RPMI7951 (cell line): ENCODE measurements at places on chromosomes 1 and 21. TPM values are rescaled to one million over a fixed set of nuclear protein-coding genes. Genes with fewer than 3 reads are reported as not detected.
A peak's percentile ranks its signal among the peaks of the same experiment; 100 is the strongest.

DNA sequence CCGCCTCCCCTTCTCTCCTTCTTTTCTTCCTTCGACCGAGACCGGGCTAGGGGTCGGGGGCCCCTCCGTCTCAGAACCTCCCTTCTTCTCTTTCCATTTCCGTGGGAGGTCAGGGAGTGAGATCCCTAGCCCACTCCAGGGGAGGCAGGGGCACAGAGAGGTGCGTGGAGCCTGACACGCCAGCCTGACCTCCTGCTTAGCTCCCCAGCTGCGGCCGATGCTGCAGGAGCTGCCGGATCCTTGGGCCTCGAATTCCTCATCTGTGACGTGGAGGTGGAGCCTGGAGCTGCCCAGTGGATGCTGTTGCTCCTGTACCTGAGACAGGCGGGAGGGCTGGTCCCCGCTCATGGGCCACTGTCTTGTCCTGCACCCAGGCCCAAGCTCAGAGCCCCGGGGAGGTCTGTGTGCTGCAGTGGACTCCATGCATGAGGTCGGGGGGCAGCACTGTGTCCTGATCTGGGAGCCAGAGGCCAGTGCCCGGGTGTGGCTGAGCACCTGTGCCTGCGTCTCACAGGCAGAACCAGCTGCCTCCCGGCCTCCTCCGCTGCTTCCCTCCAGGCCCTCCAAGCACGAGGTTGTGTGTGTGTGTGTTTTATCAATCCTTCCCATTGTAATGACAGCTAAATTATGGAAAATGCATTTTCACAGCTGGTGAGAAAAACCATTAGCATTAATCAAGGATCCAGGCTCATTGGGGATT lies 55.3 kb upstream of the TTC34 start:
- DNase-seq, result no peak

Gene PAX7
- not detected in 2 replicates for total RNA-seq

Gene PCBP3
- total RNA-seq, result 4.0 and 8.4 TPM in 2 replicates

DNA sequence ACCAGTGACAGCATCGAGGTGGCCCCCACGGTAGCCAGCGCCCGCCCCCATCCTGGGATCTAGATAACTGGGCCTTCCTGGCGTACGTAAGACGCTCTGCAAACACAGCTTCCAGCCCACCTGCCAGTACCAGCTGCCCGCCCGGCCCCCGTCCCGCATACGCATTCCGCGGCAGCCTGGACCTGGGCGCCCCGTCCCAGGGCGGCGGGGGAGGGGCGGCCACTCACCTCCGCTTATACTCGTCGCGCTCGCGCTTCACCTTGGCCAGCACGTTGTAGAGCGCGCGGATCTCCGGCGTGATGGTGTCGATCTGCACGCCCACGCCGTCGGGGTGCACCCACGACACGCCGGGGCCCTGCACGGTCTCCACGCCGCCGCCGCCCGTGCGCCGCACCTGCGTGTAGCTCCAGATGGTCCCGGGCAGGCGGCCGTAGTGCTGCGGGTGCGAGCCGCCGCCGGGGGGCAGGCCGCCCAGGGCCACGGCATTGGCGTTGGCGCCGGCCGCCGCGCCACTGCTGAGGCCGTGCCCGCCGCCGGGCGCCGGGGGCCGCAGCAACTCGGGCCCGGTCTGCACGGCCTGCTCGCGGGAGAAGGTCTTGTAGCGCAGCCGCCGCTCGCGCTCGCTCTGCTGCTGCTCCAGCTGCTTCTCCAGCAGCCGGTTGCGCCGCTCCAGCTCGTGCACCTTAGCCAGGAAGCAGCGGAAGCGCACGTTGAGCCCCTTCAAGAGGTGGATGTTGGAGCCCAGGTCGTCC lies 859 bp downstream of the IFFO2 start:
- no peak for DNase-seq

- DNase-seq, result no peak
Observed at GRCh38 chr21:36466061-36466511, 13.8 kb downstream of the CLDN14 start.

Gene BGLAP
- total RNA-seq, result 17.7 and 44.1 TPM in 2 replicates

DNA sequence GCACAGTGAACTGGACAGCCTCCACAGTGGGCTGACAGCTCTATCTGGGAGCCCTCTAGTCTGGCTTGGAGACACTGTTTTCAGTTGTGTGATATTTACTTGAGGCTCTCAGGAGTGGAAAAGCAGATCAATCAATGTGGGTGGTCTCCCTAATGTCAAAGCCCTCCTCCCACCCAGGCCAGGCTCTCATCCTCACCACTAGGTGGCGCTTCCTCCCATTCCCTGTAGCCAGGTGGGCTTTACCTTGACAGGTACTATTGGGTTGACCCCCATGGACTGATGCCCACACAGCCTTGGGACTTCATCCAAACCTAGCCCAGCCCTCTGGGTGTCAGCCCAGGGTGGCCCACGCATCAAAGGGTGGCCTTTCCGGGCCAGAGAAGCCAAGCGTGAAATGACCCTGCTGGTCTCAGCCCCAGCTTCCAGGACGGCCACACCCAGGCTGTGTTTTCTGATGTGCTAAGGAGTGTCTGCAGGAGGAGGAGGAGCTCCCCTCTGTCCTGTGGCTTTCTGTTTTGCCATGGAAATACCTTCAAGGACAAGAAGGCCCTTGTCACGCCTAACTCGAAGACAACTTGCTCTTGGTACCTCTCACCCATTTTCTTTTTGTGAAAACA lies 54.0 kb downstream of the CLIC6 start:
- no peak for DNase-seq

Gene S100A7
- total RNA-seq, result not detected in 2 replicates

GRCh38 chr1:183291802-183292514 lies 105.9 kb downstream of the LAMC2 start:
- DNase-seq, result no peak

DNA sequence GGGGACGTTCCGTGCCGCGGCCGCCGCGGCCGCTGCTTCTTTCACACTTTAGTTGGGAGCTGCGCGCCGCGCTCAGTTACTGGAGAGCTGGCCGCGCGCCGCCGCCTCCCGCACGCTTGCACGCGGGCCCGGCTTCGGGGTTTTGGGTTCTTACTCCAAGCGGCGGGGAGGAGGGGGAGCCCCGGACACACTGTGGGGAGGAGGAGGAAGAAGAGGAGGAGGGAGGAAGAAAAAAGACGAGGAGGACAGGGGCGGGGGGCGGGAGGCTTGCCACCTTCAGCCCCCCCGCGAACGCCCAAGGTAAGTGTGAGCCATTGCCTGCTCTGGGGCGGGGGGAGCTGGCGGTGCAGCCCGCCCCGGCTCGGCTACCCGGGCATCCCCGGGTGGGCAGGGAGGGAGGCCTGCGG lies 243 bp downstream of the C1orf21 start:
- no peak for DNase-seq

DNA sequence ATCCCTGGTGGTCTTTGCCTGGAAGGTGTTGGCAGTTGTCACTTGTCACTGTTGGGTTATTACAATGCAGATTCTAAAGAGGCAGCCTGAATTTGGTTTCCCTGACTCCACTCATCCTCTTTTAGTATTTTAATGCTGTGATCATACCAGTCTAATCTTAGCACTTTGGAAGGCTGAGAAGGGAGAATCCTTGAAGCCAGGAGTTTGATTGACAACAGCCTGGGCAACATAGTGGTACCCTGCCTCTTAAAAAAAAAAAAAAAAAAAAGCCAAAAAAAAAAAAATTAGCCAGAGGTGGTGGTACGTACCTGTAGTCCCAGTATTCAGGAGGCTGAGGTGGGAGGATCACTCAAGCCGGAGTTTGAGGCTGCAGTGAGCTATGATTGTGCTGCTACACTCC lies 7.7 kb downstream of the GIPC2 start:
- DNase-seq, result no peak

DNA sequence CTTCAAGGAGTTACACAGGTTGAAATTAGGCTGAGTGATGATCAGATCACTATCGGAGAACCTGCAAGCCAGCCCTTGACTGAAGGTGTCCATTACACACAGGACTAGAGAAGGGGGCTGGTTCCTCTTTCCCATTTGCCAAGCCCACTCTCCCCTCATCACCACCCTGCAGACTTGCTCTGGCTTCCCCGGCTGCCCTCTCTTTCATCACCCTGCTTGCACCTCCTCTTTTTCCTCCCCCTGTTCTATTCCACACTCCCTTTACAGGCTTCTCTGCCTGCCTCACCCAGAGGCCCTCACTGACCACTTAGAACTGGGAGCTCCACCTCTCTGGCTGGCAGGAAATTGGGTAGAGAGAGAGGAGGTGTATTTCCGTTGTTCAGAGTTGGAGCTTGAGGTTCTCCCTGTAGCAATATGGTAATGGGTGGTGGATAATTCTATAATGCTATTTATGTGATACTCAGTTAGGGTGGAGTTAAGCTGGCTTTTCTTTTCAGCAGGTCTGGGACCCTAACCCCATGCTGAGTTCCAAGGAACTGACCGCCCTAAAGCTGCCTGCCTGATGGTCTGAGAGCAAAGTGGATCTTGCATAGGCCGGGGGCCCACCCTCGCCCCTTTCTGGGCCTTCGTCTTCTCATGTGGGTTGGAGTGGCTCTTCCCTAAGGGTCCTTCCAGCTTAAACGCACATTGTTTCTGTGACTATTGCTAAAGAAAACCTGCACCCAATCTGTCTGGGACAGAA lies 111.8 kb upstream of the ADAR start:
- no peak for DNase-seq

DNA sequence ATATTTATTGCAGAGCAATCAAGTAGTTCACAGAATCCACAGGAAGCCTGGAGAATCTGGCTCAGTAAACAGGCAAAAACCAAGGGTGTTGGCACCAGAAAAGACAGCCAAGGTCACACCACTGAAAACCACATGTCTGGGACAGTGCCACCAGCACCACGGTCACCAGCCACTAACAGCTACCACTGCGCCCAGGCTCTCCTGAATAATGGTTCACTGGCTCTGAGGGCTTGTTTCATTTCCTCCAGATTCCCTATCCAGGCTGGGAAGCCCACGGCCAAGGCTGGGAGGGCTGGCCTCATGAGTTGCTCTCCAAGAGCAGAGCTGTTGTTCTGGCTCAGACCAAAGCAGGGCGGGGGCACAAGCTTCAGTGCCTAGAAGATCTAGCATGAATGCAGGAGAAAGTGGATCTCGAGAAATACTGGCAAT lies 54.5 kb upstream of the PTGFRN start:
- DNase-seq, result peak; percentile 87

Gene ANKRD65
- total RNA-seq, result not detected in 2 replicates

- DNase-seq, result peak; percentile 54
Observed at GRCh38 chr1:27391511-27392095, 819 bp upstream of the GPR3 start.

DNA sequence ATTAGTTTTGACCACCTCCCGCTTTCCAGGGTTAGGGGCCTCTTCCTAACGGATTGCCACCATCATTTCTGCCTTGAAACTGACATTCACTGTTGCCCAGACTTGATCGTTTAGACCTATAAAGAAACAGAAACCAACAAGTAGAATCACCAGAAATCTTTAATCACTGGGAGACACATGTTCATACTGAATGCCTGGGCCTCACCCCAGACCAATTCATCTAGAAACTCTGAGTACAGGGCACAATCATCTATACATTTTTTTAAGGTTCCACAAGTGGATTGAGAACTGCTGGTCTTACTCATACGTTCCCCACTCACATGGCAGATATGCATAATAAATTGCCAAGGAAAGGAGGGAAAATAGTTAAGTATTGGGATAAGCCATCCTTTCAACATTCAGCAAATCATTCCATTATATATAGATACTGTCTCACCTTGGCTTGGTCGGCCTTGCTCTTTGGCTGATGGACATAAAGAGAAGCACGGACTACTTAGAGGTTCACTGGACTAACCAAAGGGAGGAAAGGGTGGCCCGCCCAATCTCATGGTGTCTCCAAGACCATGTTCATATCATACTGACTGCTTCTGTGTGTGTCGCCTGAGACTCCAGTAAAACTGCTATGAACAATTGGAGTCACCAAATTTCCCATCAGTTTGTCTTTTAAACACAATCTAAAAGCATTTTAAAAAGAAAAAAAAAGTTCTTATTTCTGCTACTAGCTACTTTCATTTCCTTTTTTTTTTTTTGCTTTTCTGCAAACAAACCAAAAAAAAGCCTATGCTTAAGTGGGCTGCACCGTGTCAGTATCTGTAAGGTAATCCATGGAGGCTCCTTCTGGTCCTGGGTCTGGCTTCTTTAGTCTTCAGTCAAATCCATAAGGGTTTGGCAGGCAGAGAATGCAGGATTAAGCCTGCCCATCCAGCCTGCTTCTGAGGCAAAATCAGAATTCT lies 9.4 kb upstream of the TARBP1 start:
- DNase-seq, result no peak

Gene PARP1
- total RNA-seq, result 128 and 152 TPM in 2 replicates

Gene LCE1A
- total RNA-seq, result not detected in 2 replicates

Gene PDZK1IP1
- total RNA-seq, result not detected in 2 replicates

- DNase-seq, result no peak
Observed at GRCh38 chr1:236425031-236425663, 31.1 kb downstream of the EDARADD start.

DNA sequence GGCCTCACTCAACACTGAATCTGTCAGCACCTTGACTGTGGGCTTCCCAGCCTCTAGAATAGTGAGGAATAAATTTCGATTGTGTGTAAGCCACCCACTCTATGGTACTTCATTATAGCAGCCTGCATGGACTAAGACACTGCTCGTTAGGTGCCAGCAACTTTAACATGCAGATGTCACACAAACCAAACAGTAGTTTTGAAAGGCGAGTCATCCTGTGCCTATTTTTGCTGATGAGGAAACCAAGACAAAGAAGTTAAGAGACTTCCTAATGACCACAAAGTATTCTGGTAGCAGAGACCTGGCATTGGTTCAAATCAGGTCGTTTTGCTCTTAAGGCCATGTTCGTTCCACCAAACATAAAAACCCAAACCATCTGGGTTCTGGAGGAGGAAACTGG lies 42.9 kb downstream of the BATF3 start:
- DNase-seq, result peak; percentile 76

Gene CYP4Z1
- total RNA-seq, result not detected in 2 replicates

DNA sequence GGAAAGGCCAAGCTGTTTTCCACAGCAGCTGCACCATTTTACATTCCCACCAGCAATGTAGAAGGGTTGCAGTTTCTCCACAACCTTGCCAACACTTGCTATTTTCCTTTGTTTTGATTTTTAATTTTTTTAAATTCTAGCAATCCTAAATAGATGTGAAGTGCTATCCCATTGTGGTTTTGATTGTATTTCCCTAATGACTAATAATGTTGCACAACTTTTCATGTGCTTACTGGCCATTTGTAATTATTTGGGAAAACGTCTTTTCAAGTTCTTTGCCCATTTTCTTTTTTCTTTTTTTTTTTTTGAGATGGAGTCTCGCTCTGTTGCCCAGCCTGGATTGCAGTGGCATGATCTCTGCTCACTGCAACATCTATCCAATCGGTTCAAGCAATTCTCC lies 53.9 kb downstream of the VCAM1 start:
- no peak for DNase-seq

Gene C1orf185
- total RNA-seq, result not detected in 2 replicates

Gene HSD3B2
- 0.12 TPM in 1 of 2 replicates, not detected in the other for total RNA-seq

DNA sequence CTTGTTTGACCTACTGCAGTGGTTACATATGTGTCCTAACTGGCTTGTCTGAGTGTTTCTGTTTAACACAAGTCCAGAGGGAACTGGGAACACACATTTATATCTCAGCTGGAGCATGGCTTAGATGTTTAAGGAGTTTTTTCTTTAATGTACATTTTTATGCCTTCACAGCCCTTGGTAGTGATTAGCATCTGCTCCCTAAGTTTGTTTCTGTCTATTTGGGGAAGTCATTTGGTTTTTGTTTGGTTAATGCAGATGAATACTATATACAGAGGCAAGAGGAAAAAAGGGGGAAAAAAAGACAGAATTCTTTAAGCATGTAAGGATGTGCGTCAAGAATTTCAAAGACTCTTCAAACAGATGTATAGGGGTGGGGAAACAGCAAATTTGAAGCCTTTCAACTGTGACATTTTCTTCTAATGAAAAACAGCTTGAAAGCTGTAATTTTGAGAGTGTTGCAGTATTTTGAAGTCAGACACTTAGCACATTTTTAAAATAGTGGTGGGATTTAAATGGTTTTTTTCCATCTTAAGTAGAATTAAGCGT lies 15.4 kb downstream of the MACO1 start:
- DNase-seq, result no peak
